H4 (cell line): ENCODE measurements at places on chromosomes 5 and 9. TPM values are rescaled to one million over a fixed set of nuclear protein-coding genes. Genes with fewer than 3 reads are reported as not detected.

PTPN3 gene
- total RNA-seq: 5.2 and 5.9 TPM in 2 replicates

IRX1 gene
- total RNA-seq: 17.1 and 21.3 TPM in 2 replicates

GRCh38 chr5:163529698-163530097 lies 24.3 kb downstream of the MAT2B start:
- DNase-seq: no peak

- DNase-seq: peak; percentile 12
Measured at GRCh38 chr5:121429761-121430160, 421.9 kb upstream of the FTMT start.

DNA sequence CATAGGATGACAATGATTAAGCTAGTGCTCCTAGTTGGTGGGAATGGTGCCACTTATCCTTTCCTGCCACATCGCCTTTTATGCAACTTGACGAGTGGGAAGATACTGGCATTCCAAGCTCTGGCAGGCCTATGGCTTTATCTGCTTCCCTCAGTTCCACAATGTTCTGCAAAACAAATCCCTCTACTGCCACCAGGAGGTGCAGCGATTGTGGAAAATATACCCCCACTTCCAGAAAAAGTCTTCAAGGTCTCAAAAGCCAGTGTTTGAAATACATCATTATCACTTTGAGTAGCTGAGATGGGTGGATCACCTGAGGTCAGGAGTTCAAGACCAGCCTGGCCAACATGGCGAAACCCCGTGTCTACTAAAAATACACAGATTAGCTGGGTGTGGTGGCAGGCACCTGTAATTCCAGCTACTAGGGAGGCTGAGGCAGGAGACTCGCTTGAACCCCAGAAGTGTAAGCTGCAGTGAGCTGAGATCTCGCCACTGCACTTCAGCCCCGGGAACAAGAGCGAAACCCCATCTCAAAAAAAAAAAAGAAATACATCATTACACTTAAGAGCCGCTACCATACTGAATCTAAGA lies 3.4 kb downstream of the CLINT1 start:
- peak; percentile 32 for DNase-seq

DNA sequence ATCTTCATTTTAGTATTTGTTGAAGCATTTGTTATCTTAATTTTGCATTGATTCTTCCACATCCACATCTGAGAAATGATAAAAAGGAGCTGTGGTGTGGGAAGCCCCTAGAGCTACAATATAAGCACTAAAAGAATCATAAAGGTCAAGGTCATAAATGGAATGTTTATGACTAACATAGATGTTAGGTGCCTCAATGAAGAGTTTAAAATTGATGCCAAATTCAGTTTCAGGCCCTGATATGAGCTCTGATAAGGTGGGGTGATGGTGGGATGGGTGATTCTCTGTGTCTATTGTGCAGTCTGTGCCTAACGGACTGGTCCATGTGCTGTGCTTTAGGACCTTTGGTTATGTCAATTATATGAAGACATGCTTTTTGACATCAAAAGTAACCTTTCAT lies 61.2 kb upstream of the CAMK4 start:
- no peak for DNase-seq
